ENCODE measurements at places on chromosomes 2 and 18.

DNA sequence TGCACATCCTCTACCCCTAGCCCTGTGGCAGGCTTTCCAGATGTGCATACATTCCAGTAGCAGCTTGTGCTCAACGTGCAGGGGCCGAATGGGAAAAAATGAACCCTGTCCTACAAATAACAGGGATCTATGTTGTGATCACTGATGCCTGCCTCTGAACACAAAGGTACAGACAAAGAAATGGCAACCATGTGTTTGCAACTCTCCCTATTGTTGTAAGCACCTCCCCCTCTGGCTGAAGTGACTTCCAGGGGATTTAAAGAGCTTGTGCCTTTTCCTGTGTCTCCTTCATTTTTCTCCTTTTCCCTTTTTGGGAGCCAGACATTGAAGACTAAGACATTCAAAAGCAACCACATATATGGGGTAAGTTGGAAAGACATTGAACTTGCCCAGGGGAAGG lies 21.6 kb downstream of the ARHGAP25 start:
- no peak for DNase-seq

DNA sequence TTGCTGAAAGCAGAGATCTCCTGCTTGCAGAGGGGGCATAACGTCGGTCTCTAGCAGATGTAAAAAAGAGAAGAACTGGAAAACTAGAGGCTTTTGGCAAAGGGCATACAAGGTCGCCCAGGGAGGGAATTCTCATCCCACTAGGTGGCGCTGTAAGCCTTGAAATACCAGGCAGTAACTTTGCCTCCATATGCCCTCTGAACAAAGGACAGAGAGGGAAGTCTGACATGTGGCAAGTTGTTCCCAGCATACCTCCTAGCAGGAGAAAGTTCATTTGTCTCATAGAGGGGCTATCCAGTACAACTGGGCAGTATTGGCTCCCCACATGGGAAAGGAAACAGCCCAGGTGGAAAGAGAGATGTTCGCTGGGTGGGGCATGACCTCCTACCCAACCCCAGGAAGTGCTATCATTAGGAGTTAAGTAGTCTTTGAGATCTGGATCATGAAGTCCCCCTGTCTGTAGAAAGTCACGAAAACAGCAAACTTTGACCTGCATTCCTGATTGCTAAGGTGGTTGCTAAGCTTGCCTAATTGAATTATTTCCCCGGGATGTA lies 39.9 kb downstream of the STK17B start:
- DNase-seq = peak; percentile 62

GRCh38 chr2:108165729-108166128 lies 74.0 kb upstream of the SULT1C3 start:
- no peak for DNase-seq

- no peak for DNase-seq
Observed at GRCh38 chr18:73626221-73626620, 521.4 kb downstream of the FBXO15 start.

DNA sequence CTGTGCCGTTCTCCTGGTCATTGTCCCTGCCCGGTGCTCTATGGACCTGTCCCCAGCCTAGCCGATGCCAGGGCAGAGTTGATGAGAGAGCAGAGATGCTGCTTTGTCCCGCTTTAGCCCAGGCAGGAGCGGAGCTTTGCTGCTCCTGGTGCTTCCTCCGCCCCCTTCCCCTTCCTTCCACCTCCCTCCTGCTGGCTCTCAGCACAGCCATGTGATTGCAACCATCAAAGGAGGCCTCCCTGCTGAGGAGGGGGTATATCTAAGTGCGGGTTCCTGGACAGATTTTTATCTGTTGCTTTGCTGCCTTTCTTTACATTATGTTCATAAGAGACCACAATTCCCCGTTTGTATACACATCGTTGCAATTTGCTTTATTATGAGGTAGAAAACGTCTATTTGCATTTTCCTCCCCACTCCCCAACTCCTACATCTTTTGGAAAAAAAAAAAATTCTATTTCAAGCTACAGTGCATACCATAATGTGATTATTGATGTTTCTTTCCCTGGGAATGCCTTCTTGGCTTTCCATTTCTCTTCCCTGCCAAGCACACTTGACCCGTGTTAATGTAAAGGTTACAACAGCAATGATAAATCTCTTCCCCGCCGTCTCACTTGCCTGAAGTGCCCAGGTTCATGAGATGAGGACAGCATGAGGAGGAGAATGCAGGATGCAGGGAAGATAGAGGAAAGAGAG lies 25.4 kb downstream of the ALPK2 start:
- DNase-seq = peak; percentile 52

DNA sequence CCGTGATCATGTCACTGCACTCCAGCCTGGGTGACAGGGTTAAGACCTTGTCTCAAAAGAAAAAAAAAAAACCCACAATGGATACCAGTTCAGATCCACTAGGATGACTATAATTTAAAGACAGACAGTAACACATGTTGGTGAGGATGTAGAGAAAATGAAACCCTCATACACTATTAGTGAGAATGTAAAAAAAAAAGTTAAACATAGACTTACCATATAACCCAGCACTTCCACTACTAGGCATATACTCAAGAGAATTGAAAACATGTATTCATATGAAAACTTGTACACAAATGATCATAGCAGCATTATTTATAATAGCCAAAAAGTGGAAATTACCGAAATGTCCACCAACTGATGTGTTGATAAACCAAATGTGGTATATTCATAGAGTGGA lies 48.7 kb downstream of the KIF3C start:
- no peak for DNase-seq

GRCh38 chr2:184363213-184363612 lies 235.1 kb upstream of the ZNF804A start:
- no peak for DNase-seq

DNA sequence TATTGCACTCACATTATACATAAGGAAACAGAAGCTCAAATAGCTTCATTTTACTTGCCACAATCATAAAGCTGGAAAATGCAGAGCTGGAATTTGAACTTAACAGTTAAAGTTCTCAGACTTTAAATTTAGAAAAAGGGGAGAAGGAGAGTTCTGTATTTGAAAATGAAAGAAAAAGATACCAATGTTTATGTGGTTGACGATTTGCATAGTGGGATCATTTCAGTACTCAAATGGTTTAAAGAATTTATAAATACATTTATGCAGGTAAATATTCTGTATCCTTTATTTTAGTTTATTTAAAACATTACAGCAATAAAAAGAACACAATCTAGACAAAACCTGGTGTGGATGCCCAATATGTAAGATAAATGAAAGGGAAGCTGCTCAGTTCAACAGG lies 25.5 kb upstream of the STAT4 start:
- DNase-seq = no peak

- DNase-seq = no peak
Observed at GRCh38 chr18:25646971-25647370, 295.0 kb upstream of the ZNF521 start.

DNA sequence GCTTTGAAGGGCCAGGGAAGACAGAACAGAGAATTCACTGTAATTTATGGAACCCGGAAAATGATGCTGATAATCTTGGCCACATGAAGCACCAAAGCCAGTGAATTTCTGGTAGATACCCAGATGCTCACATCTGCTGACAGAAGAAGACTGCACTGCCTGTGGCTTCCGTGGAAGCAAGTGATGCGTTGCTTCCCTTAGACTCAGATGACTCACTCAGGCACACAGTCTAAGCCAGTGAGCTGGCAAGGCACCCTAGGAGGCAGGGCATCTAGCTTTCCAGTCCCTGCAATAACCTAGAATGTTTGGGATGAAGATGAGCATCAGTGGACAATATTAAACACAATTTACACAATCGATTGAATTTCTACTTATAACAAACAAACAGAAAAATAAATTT lies 284.7 kb downstream of the CMPK2 start:
- no peak for DNase-seq

DNA sequence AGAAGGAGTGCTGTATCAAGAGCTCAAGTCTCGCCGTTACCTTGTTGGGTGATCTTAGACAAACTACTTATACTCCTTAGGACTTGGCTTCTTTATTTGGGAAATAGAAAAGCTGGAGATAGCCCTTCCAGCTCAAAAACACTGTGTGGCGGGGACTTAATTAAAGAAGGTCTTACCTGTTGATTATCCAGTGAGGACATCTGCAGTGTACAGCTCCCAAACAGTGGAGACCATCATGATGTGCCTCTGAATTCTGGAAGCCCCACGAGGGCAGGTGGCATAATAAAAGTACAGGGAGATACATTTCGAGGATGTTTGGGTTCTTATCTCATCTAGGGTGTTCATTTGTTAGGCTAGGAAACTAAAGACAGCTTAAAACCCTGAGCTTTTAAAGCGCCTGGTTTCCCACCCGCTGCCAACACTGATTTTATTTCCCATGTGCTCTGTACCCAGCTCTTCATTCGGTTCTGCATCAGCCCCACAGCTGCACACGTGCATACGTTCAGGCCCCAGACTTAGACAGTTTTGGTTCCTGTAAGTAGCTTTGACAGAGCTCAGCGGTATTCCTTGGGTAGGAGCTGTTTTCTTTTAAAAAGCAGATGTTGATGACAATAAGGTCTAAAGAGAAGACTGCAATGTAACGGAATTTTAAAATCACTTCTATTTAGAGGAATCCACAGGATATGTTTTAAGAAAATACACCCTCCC lies 80.5 kb upstream of the SIX2 start:
- no peak for DNase-seq

DNA sequence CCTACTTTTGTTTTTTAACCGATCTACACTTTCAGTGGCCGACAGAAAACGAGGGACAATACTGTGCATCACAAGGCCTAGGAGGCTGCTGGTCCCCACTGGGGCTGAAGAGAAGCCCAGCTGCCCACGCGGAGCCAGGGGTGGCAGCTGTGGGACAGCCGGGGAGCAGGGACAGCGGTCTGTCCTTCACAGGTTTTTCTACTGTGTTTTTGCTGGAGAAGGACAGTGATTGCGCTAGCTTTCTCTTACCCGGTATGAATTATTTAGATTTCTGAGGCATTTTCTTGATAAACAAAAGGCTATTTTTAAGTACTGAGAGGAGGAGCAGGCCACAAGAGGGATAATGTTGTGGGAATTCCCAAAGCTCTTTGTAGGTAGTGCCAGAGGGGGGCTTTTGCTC lies 219.8 kb downstream of the ATAD2B start:
- DNase-seq = no peak

DNA sequence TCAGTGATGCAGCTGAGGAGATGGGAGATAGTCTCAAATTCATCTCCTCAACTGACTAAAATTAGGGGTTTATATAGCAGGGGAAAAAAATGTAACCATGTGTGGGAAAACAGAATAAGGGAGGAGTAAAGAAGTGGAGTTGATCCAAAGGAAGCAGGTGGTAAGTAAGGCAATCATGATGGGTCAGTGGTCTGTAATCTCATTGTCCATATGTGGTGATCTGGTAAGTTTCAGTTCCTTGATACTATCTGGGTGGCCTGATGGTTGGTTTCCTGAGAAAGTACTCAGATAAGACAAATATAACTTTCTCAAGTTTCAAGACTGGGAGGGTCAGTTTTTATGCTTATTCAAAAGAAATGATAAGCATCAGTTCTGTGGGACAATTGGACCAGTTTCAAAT lies 312.3 kb upstream of the KCNJ3 start:
- no peak for DNase-seq

DNA sequence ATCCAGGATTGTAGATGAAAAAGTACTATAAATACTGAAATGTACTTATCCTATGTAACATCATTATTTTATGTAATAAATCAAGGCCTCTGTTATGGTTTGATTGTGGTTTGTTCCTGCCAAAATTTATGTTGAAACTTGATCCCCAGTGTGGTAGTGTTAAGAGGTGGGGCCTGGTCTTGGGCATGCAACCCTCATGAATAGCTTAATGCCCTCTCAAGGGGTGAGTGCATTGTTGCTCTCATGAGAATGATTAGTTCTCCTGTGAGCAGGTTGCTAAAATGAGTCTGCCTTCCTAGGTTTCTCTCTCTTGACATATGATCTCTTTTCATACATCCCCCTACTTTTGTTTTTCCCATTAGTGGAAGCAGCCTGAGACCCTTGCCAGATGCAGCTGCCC lies 915.4 kb downstream of the TSN start:
- DNase-seq = no peak

GRCh38 chr2:131039908-131040660 lies 53.2 kb downstream of the FAM168B start:
- DNase-seq = no peak

DNA sequence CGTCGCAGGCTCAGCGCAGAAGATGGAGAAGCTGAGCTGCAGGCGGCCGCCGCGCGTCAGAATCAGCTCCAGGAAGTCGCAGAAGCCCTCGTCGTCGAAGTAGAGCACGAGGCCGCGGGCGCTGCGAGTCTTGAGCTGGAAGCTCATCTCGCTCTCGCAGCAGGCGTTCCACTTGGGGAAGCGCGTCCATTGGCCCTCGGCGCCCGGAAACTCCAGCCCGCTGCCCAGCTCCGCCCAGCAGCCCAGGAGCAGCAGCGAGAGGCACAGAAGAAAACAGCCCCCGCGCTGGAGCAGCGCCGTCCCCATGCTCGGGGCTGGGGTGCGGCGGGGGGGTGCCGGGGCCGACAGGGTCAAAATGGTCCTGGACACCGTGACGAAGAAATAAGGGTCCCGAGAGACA lies 4.0 kb downstream of the NRXN1 start:
- DNase-seq = no peak

- DNase-seq = peak; percentile 59
Observed at GRCh38 chr2:86372641-86373502, 35.4 kb upstream of the REEP1 start.

GRCh38 chr18:45335282-45336043 lies 279.8 kb upstream of the SLC14A2 start:
- DNase-seq = no peak

GRCh38 chr2:172623249-172623965 lies 67.5 kb downstream of the PDK1 start:
- no peak for DNase-seq

- DNase-seq = no peak
Observed at GRCh38 chr2:196163285-196163684, 8.1 kb downstream of the STK17B start.

DNA sequence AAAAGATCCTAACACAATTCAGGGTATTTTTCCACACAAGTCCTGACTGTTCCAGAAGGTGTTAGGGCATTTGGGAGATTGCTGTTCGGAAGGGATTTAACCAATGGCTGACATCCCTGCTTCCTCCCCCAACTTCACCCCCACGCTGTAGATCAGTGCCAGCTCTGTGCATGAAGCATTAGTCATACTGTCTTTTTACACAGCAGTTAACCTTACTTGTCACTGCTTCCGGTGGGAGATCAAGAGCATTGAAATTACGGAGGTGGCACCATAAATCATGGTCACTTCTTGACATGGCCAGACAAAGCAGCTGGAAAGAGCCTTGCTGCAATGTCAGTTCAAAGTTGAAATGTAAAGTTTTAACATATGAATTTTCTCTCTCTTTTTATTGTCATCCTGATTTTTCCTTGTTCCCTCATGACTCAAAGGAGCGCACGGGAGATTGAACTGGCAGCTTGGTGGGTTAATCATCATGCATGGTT lies 70.2 kb downstream of the HRH4 start:
- DNase-seq = no peak

GRCh38 chr2:219983836-219984235 lies 356.4 kb downstream of the SLC4A3 start:
- DNase-seq = no peak

GRCh38 chr2:140117386-140117785 lies 1337.2 kb upstream of the NXPH2 start:
- no peak for DNase-seq

- DNase-seq = no peak
Observed at GRCh38 chr2:70069049-70069448, 18.2 kb upstream of the PCBP1 start.
